AML-193 (cell line): ENCODE measurements at places on chromosomes 1 and 21.

DNA sequence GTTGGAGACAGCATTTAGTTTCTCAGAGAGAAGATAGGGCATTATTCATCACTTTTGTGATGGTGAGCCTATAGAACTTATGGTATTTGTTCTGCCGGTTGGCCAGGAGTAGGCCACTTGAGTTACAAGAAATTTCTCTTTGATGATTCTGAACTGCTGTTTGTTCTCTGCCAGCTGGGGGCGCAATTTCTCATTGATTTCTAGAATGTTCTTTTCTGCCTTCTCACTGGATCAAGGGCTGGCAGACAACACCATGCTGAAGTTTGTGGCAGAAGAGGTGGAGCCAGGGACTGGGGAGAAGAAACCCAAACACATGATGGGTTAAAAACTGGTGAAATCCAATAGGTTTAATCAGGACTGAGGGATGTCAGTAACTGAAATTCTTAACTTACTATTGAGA is 360.6 kb downstream of the FAM72C start:
- no peak for DNase-seq

- no peak for DNase-seq
Observed at GRCh38 chr1:71638081-71638766, 557.4 kb upstream of the ZRANB2 start.

- peak; percentile 31 for DNase-seq
Observed at GRCh38 chr1:163174524-163175437, 27.9 kb downstream of the RGS5 start.

- DNase-seq = no peak
Observed at GRCh38 chr1:180610556-180611015, 21.2 kb upstream of the XPR1 start.

DNA sequence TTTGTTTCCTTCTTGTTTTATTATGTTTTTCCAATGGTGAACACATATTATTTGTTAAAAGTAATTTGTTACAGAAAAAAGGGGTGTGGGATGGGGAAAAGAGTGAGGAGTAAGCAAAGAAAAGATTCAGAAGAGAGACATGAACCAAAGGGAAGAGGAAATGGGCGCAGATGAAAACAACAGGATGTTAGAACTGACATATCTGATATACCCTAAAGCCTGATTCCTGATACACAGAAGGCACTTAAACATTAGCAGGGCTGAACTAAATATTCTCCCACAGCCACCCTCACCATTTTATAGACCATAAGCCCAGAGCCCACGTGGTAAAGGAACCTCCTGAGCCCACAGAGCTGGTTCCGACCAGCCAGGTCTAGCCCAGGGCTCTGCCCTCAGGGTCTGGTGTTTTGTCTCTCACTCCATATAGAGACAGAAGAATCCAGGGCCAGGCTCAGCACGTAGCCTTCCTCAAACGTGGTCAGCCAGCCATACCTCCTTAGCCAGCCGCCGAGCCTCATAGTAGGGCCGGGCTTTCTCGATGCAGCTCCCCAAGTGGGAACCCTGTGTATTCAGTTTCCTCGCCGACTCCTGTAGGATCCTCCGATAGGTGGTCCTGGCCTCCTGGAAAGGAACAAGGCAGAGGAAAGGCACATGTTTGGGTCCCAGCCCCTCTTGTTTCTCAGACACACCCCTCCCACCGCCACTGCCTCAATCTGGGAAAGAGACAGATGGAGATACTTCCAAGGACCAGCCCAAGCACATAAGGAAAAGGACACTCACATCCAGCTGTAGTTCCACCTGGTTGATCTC is 9.5 kb downstream of the SH3BP5L start:
- DNase-seq = no peak

- DNase-seq = no peak
Observed at GRCh38 chr1:225888898-225889601, at the start of gene LEFTY1. TSS of gene LEFTY1 (minus strand) at chr1:225889146. CDS start at chr1:225889066, 80 bp downstream.

DNA sequence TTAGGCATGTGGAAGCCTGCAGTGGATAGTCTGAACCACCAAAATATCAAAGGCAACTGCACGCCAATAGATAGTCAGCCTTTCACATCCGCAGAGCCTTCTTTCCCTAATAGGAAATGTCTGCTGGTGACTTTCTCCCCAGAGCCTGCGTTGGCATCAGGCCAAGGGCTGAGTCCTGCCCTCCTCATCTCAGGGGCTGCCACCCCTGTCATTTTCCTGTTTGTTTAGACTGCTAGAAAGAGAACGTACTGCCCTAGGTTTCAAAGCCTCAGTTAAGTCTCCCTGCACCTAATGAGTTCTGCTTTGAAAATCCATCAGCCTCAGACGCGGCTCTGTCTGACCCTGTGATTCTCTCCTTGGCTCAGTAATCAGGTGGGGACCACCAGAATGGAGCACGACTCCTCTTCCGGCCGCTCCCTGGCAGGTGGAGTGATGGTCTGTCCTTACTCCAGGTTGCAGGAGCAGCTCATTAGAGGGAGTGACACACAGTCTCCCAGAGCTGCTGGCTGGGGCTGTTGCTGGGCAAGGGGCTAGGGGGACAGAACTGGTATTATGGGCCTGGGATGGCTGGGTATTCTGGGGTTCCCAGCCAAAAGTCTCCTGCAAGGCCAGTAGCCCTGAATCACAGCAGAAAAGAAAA is 27.3 kb downstream of the STUM start:
- DNase-seq = no peak
